ENCODE measurements at places on chromosomes 11 and 22.

DNA sequence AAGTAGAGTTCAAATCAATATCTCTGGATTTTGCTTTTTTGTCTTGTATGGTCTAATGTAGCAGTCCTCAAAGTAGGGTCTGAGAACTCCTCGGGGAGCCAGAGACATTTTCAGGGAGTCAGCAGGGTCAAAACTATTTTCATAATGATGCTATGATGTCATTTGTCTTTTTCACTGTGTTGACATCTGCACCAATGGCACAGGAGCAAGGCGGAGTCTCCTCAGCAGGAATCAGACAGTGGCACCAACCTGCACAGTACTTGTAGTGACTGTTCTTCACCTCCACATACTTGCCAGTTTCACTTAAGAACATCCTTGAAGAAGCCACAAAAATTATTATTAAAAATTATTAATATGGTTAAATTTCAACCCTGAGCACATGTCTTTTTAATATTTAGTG is 14.9 kb upstream of the FXYD6 start:
- DNase-seq = no peak

DNA sequence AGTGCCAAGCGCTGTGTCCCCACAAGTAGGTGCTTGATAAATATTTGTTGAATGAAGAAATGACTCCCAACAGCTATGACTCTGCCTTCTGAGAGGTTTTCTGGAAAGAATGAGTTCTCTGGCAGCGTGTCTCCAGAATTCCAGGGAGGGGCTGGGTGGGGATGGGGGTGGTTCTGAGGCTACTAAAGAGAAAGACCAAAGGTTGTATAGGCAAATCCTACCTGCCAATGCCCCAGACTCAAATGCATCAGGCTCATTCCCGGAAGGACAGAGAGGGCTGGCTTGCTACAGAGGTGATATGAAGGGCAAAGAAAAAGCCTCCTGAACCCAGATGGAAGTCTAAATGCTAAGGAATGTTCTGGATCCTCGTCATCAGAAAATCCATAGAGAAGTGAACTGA is 1.9 kb downstream of the DUSP18 start:
- DNase-seq = no peak

GRCh38 chr11:116888024-116888423 is 50.6 kb upstream of the APOA1 start:
- no peak for DNase-seq

GRCh38 chr11:73267122-73267846 is 4.9 kb upstream of the P2RY6 start:
- DNase-seq = no peak

DNA sequence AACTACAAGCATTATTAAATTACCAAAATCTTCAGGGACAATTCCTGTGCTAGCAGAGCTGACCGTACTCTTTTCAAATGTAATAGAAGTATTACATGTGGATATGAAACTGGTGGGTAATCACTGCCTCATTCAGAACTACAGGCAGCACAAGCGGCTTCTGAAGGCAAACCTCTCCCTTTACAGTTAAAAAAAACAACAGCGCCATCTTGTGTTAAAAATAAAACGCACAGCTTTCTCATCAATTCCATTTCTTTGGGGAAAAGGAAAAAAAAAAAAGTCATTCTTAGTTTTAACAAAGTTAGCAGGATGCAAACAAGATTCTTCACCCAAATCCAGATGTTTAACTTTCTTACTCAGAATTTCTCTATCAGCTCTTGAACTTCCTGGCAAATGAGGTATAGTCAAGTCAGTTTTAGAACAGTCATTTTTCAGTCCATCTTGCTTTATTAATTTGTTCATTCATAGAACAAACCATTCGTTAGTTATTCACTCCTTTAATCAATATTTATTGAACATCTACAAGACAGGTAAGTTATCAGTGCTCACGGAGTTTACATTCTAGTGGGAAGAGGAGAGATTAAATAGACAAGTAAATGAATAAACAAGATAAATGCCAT is 331.8 kb upstream of the MPPED2 start:
- peak; percentile 23 for DNase-seq

DNA sequence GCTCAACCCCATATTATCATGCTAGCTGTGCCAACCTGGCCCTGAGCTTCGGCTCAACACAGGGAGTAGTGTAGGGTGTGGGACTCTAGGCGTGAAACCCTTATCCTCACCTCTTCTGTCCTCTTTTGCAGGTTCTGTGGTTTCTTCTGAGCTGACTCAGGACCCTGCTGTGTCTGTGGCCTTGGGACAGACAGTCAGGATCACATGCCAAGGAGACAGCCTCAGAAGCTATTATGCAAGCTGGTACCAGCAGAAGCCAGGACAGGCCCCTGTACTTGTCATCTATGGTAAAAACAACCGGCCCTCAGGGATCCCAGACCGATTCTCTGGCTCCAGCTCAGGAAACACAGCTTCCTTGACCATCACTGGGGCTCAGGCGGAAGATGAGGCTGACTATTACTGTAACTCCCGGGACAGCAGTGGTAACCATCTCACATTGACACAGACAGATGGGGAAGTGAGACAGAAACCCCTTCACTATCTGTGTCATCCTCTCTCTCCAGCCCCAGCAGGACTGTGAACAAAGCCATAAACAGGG is 76.4 kb downstream of the GGTLC2 start:
- peak; percentile 59 for DNase-seq

- DNase-seq = no peak
Measured at GRCh38 chr11:59501931-59502330, 1.4 kb upstream of the OR4D11 start.

GRCh38 chr11:24046731-24047130 is 450.1 kb upstream of the LUZP2 start:
- DNase-seq = no peak

DNA sequence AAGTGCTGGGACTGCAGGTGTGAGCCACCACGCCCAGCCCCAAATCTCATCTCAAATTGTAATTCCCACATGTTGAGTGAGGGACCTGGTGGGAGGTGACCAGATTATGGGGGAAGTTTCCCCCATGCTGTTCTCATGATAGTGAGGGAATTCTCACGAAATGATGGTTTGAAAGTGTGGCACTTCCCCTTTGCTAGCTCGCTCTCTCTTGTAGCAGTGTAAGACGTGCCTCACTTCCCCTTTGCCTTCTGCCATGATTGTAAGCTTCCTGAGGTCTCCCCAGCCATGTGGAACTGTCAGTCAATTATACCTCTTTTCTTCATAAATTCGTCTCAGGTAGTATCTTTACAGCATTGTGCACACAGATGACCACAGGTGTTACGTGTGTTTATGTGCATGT is 357.8 kb downstream of the CADM1 start:
- DNase-seq = no peak

- peak; percentile 91 for DNase-seq
Measured at GRCh38 chr22:37019309-37020191, at the start of the genes MPST and TST. TSS of gene MPST (plus strand) at chr22:37019742. CDS start at chr22:37019837, 95 bp downstream. TSS of gene TST (minus strand) at chr22:37019447. CDS start at chr22:37018732, 715 bp downstream.

- no peak for DNase-seq
Measured at GRCh38 chr11:93945596-93945995, 75.6 kb upstream of the HEPHL1 start.

DNA sequence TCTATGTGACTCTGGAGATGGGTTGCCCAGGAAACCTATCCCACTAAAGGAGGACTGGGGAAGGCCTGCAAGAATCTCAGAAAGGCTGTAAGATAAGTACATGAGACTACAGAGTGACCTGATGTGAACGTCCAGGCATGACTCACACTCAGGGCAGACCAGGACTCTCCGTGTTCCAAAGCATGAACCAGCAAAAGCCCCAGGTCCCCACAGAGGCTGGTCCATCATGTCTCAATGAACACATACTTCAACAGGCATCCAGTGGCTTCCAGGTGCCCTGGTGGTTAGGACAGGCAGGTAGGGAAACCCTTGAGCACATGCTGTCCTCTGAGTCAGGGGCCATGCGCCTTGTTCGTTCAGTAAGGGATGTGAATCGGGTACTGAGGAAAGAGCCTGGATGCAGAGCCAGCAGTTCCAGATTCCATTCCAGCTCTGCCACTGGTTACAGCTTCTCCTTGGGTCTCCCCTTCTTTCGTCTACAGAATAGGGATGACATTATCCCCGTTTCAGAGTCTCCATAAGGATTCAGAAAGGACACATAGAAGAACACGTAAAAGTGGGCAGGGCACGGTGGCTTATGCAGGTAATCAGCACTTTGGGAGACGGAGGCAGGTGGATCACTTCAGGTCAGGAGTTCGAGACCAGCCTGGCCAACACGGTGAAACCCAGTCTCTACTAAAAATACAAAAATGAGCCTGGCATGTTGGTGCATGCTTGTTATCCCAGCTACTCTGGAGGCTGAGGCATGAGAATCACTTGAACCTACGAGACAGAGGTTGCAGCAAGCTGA is 129.0 kb upstream of the TEAD1 start:
- DNase-seq = no peak

DNA sequence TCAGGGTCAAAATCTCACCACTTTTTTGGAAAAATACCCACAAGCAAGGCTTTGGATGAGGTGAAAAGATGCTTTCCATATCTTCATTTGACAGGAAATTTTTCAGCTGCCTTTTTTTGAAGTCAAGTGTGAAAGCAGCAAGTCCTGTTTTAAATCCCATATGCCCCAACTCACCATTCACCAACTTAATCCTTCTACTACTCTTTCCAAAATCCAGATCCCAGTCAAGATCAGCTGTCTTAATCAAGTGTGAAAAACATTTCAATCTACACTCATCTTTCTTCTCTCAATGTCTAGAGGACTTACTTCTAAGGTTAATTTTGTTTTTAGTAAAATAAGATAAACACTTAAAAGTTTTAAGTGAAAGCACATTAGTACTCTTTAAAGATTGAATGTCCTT is 128.4 kb upstream of the CEP126 start:
- no peak for DNase-seq
